ENCODE measurements at places on chromosomes 3 and 15.

DNA sequence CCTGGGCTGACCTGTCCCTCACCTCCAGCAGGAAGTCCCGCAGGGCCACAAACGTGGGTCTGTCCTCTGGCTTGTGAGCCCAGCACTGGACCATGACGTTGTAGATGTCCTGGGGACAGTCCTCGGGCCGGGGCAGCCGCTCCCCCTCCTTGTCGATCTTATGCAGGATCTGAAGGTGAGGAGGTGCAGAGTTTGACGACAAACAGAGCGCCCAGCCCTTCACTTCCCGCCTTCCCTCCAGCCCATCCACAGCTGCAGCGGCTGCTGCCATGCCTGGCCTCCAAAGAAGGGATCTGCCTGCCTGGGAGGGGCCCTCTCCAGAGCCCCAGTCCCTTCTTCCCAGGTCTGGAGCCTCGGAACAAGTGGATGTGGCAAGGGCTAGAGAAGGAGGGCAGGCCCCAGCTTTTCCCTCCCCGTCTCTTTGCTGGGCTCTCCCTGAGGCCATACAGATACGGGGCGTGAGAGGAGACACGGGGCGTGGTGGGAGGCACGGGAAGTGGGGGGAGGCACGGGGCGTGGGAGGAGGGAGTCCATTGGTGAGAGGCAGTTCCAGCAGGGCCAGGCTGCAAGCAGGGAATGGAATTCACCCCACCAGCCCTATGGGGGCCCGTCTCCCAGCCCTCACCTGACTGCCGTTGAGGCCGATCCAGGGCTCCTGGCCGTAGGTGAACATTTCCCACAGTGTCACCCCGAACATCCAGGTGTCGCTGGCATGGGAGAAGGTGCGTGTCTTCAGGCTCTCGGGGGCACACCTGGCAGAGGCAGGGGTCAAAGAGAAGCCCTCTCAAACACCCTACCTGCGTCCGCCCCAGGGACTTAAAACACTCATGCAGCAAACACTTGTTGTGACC lies 29.7 kb downstream of the TNK2 start:
- DNase-seq: no peak

DNA sequence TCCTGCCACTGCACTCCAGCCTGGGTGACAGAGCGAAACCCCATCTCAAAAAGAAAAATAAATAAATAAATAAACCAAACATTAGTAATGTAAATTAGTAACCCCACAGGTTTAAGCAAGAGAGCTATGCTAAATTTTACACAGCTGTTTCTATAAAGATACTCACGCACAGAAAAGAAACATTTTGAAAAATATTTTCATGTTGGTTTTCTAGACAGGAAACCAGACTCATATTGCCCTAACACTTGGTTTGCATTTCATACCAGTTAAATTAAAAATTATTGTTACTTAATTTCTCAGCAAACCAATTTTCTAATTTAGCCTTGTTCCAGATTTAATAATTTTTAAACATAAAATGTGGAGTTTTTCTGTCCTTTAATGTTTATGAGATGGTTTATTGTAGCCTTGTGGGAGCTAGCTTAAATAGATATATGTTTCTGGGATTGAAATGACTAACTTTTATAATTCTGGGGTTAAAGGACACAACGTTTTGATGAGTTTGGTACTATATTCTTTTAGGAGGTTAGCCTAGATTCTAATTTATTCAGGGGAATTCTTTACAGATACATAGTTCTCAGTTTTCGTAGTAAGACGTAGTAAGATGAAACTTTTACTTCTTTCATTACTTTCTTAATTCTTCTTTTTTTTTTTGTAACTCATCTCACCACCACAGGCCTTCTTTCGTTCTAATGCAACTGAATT lies 42.6 kb upstream of the SLC4A7 start:
- DNase-seq: no peak

DNA sequence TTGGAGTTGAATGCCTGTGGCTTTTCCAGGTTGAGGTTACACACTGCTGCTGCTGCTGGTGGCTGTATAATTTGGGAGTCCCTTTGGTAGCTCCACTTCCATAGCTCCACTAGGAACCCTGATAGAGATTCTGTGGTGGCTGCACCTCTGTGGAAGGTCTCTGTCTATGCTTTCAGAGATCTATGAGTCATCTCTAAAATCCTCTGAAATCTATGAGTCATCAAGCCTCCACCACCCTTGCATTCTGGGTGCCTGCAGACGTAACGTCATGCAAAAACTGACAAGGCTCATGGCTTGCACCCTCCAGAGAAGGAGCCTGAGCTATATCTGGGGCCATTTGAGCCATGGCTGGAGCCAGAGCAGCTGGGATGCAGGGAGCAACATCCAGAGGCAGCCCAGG lies 1037.0 kb upstream of the CFAP20DC start:
- peak; percentile 20 for DNase-seq

DNA sequence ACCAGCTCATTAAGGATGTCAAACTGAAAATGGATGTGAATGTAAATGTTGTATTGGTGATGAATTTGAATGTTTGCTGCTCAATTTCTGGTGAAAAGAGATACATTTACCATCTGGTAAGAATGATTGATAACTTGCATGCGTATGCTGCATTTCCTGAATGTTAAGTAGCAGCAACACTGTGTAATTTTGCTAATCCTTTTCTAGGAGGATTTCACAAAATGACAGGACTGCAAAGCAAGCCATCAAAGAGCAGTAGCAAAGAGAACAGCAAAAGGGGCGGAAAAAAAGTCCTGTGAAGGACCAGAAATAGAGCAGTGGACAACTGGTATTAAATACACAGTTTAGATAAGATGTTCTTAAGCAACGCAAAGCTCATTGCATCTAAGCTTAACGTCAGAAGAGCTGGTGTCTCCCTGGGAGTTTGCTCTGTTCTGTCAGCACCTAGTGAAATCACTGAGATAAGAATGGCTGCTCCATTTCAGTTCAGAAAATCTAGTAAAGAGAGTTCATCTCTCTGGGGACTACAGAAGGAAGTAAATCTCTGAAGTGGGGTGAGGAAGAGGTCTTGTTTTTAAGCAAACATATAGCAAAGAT lies 23.5 kb upstream of the PAQR5 start:
- no peak for DNase-seq

DNA sequence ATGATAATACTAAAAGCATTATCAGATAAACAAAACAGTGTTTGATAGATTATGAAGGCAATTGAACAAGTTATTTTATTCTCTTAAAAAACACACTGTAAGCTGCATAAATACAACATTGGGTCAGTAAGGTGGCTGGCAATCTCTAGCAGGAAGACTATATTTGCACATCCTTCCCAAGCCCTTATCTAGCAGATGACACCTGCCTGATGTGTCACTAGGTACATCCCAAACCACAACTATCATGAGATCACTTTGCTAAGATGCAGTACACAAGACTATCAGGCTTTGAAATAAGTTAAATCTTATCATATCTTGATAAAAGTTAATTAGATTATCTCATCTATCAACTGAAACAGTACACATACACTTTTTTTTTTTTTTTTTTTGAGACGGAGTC lies 417.4 kb downstream of the MECOM start:
- DNase-seq: no peak

DNA sequence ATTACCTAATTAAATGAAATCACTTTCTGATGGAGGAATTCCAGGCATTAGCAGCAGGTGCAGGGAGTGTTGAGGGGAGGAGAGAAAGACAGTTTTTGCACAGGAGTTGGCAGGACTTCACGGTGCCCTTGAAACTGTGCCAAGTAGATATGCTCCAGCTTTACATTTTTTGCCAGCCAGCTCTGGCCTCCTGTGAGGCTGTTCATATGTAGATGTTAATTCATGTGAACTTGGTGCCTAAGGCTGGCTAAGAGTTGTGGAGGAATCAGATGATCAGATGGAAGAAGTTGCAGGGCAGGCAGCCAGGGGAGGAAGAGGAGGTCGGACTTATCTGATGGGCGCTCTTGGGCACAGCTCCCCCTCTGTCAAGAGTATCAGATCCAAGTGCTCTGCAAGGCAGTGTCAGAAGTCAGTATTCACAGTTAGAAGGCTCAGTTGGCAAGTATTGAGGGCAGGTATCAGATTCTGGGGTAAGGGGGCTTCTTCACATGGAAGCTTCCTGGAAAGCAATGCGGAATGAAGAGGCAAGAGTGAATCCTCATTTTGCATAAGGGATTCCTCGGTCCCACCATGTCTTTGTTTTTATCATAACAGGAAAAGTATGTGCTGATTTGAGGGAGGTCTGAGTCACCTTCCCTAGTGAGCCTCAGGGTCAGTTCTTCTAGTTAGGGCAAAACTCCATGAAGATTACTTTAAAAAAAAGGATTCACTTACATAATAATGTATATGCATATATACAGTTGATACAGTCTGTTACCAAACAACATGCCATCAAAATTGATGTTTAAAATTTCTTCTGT lies 172.6 kb upstream of the UMPS start:
- DNase-seq: no peak

- no peak for DNase-seq
Observed at GRCh38 chr3:68817243-68817642, 115.1 kb downstream of the TAFA4 start.

DNA sequence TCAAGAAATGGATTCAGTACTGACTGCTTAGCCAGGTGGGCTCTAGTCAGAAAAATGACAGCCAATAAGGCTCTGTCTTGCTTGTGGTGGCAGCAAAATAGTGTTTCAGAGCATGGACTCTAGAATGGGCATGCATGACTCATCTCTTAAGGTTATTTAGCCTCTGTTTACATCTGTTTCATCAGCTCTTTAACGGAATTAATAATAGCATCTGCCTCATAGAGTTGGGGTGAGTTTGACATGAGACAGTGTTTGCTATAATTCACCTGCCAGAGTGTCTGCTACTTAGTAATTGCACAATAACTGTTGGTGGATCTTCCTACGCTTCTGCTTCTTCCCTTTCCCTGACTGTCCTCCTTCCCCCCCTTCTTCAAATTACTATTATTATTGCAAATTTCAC lies 350.4 kb upstream of the SEMA6D start:
- no peak for DNase-seq

DNA sequence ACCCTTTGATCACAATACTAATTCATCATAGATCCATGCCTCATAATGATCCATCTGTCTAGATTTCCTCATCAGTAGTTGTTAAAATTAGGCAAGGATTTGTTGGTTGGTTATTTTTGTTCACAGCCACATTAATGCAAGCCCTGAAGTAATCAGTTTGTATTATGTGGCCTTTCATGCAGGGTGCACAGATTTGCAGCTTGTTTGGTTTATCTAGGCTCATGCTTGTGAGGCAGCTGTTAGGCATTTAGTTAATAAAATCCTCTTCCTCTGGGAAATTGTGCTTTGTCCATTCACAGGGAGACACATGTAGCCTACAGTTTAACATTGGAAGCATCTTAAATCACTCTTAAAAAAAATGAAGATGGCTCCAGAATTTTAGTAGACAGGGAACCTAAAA lies 162.8 kb upstream of the ZNF385D start:
- DNase-seq: no peak

- DNase-seq: no peak
Observed at GRCh38 chr15:94421706-94422105, 190.3 kb downstream of the MCTP2 start.

DNA sequence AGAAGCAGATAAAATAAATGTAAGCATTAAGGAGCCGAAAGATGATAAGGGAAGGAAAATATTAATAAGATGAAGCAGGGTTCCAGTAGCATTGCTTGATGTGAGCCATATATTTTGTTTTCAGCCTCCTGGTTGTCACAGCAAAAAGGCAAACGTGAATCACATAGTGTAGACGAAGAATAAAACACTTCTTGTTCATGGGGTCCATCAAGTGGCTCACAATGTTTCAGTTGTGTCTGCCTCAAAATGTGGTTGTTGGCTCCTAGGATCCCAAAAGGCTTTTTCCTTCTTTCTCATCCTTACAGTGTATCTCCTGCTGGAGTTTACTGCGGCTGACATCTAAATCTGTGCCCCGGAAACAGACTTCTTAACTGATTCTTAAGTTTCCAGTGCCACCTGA lies 195.1 kb downstream of the GHSR start:
- DNase-seq: no peak

DNA sequence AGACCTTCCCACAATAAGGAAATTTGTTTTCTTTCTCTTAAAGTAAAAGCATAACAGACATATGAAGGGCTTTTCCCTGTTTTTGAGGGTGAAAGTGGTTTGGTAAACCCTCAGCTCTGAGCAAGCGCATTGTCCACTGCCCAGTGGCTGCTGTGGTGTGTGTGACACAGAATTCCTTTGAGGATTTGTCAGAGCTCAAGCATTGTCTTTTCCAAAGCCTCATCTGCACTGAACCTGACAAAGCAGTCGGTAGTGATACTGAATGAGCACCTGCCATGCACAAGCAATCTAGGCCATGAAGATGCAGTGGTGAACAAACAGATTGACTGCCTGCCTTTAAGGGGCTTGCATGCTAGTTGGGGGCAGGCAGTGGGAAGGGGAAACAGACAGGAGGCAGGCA lies 128.3 kb downstream of the PLCL2 start:
- DNase-seq: no peak

GRCh38 chr3:115961380-115961779 lies 338.1 kb downstream of the GAP43 start:
- no peak for DNase-seq

DNA sequence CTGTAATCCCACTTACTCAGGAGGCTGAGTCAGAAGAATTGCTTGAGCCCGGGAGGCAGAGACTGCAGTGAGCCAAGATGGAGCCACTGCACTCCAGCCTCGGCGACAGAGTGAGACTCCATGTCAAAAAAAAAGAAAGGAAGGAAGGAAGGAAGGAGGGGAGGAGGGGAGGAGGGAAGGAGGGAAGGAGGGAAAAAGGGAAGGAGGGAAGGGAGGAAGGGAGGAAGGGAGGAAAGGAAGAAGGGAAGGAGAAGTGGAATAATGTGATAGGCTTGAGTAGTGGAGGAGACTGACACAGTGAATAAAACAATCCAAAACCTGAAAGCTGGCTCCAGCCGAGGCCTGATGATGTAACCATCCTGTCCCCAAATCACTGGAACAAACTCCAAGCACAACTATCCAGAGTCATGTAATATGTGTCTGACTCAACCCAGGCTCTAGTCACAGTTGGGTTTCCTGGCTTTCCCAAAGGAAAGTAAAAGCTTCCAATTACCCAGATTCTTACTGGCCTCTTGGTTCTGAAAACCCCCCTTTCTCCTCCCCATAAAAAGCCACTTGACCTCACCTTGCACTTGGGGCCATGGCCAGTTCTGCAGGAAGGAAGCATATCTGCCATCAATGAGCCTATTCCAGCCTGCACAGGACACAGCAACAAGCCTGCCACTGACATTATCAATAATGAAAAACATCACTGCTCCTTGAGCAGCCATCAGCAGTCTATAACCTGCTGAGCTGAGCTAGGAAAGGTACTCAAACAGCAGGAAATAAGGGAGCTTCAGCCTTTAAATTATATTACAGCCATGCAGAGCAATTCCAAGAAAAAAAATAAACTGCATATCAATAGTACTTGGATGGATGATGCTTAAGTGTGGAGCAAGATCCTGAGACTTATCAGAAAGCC lies 48.3 kb downstream of the MB21D2 start:
- DNase-seq: no peak

- peak; percentile 59 for DNase-seq
Observed at GRCh38 chr15:52527911-52528563, 643 bp downstream of the MYO5A start.

DNA sequence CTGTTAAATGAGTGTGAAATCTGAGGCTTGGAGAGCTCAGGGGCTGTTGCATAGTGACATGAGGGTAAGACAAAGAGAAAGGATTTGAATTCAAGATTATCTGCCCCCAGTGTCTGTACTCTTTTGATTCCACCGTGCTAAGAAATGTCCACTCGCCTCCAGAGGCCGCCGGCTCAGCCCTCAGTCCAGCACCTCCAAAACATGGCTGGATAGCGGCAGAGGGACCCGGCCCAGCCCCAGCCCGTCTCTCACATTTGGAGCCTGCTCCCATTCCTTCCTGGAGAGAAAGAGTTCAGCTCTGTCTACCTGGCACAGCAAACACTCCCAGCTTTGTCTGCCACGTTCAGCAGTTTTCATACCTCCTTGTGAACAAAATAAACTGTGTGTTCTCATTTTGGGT lies 84.8 kb upstream of the IQSEC1 start:
- DNase-seq: no peak
